Skeletal muscle cell (primary cell): ENCODE measurements at places on chromosomes 1 and 21.

DNA sequence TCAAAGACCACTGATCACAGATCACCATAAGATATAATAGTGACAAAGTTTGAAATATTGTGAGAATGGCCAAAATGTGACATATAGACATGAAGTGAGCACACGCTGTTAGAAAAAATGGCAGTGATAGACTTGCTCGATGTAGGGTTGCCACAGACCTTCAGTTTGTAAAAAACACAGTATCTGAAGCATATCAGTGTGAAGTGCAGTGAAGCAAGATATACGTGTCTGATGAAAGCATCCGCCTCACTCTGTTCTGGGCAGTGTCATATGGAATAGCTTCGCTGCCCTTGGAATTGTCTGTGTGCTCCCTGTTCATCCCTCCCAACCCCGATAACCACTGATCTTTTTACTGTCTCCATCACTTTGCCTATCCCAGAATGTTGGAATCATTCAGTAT is 50.7 kb downstream of the GALNT2 start:
- DNase-seq: no peak

DNA sequence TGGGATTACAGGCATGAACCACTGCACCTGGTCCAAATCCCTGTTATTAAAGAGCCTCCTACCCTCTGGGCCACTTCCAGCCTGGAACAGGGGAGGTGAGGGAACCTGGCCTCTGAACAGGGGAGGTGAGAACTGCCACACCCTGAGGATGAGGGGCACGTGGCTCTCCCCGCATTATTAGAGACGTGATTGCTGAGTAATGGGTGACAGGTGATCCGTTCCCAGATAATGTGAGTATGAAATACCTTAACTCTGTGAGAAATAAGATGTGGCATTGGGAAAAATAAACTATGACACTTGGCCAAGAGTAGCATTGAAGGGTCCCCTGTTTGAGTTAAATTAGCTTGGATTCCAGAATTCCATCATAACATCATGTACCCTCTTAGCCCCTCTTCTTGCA is 13.6 kb upstream of the SLC25A34 start:
- no peak for DNase-seq

GRCh38 chr1:15429701-15430149 is 8.5 kb upstream of the CTRC start:
- peak; percentile 32 for DNase-seq

GRCh38 chr1:248618119-248618518 is 16.8 kb downstream of the OR2T11 start:
- no peak for DNase-seq

- DNase-seq: no peak
Measured at GRCh38 chr1:41823471-41823870, 95.3 kb downstream of the HIVEP3 start.

- no peak for DNase-seq
Measured at GRCh38 chr1:204475656-204476432, 18.8 kb downstream of the PIK3C2B start.

- no peak for DNase-seq
Measured at GRCh38 chr1:186066411-186066810, 308.6 kb downstream of the TPR start.

DNA sequence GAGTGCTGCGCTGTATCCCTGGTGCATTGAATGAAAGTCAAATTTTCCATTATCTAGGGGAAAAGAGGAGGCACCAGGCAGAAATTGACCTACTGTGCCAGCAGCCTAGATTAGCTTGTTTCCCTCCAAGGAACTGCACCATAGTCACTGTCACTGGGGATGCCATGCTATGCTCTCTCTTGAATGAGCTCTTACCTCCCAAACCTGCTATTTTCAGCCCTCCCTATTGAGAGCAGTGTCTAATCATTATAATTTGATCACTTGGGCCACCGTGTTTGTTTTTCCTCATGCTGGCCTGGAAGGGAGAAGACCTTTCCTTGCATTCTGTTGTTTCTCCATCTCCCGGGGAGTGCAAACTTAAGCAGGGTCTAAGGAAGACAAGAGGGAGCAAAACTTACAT is 492.9 kb downstream of the SIPA1L2 start:
- no peak for DNase-seq
